ENCODE measurements at places on chromosomes 13 and 19. TPM values are rescaled to one million over a fixed set of nuclear protein-coding genes. Genes with fewer than 3 reads are reported as not detected.
A peak's percentile ranks its signal among the peaks of the same experiment; 100 is the strongest.

GRCh38 chr19:35090506-35091214 lies 25.0 kb upstream of the FXYD3 start:
- H3K36me3 ChIP-seq = no peaks in the 10 kb centered on the region
- peaks cover 5% of the 10 kb centered on the region for H3K27me3 ChIP-seq
- peak; percentile 77 for DNase-seq
- no peaks in the 10 kb centered on the region for H3K4me1 ChIP-seq

DNA sequence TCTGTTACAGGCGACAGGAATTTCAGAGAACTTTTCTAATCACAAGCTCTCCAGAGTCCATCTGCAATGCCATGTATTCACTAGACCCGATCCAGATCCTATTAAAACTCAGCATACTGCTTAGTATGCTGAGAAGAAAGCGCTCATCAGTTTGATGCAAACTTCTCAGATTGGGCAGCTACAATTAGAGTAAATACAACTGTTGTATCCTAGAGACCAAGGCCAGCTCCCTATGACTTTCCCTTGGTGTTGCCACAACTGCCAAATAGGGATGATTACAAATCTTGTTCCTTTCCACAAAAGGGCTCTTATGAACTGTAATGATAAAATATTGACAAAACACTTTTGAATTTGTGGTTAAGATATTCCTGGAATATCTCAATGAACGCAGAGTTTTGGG lies 191.2 kb downstream of the SPRY2 start:
- no peaks in the 10 kb centered on the region for H3K27me3 ChIP-seq
- no peak for DNase-seq
- H3K36me3 ChIP-seq = no peaks in the 10 kb centered on the region
- no peak overlapping the region for H3K27ac ChIP-seq

DNA sequence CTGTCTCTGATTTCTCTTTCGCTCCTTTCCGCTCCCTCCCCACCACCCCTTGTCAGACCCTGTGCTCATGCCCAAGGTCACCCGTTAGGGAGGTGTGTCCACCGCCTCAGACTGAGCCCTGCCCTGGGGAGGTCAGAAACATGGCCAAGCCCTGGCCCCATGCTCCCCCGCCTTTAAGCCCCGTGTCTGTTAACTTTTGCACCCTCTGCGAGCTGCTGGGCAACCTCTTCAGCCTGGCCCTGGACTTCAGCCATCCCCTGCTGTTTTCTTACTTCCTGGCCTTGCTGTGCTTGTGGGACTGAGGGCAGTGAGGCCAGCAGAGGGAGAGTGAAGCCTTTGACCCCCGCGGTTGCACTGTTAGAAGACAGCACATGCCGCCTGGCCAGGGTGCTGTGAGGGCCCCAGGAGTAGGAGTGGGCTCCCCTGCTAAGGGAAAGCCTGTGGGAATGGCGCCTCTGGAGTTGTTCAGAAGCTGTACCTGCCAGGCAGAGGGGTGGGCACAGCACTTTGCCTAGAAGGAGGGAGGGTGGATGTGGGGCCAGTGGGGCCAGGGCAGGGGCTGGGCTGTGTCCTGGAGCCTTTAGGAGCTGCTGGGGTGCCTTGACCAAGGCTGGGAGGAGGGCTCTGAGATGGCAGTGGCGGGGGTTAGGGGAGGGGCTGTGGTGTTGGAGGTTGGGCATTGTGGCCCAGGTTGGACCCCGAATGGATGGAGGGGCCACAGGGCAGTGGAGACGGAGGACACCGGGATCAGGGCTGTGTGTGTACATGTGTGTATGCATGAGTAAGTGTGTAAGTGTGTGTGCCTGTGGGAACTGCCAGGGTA lies 7.9 kb downstream of the UPF1 start:
- peak overlapping the region; percentile 45 for H3K27ac ChIP-seq
- H3K4me3 ChIP-seq = no peak overlapping the region
- H3K27me3 ChIP-seq = no peaks in the 10 kb centered on the region
- peaks cover 61% of the 10 kb centered on the region for H3K4me1 ChIP-seq
- DNase-seq = no peak

- H3K27ac ChIP-seq = no peak overlapping the region
- H3K4me1 ChIP-seq = peaks cover 11% of the 10 kb centered on the region
- peaks cover 6% of the 10 kb centered on the region for H3K36me3 ChIP-seq
- no peak for DNase-seq
- no peak overlapping the region for H3K4me3 ChIP-seq
Measured at GRCh38 chr13:46359714-46360113, 27.3 kb downstream of the RUBCNL start.

COL4A2 gene
- total RNA-seq = not detected

COMP gene
- not detected for total RNA-seq

DNA sequence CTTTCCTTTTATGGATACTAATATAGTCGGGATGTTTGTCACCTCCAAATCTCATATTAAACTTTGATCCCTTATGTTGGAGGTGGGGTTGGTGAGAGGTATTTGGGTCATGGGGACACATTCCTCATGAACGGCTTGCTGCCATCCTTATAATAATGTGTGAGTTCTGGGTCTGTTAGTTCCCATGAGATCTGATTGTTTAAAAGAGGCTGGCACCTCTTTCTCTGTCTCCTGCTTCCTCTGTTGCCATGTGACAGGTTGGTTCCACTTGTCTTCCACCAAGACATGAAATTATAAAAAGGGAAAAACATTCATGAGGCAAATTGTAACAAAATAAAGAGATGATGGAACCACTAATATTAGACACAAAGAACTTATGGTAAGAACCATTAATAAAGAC lies 107.8 kb upstream of the ATXN8OS start:
- no peak overlapping the region for H3K4me3 ChIP-seq
- no peak for DNase-seq
- H3K4me1 ChIP-seq = no peaks in the 10 kb centered on the region
- no peaks in the 10 kb centered on the region for H3K27me3 ChIP-seq
- no peaks in the 10 kb centered on the region for H3K36me3 ChIP-seq

ADGRE3 gene
- not detected for total RNA-seq

DNA sequence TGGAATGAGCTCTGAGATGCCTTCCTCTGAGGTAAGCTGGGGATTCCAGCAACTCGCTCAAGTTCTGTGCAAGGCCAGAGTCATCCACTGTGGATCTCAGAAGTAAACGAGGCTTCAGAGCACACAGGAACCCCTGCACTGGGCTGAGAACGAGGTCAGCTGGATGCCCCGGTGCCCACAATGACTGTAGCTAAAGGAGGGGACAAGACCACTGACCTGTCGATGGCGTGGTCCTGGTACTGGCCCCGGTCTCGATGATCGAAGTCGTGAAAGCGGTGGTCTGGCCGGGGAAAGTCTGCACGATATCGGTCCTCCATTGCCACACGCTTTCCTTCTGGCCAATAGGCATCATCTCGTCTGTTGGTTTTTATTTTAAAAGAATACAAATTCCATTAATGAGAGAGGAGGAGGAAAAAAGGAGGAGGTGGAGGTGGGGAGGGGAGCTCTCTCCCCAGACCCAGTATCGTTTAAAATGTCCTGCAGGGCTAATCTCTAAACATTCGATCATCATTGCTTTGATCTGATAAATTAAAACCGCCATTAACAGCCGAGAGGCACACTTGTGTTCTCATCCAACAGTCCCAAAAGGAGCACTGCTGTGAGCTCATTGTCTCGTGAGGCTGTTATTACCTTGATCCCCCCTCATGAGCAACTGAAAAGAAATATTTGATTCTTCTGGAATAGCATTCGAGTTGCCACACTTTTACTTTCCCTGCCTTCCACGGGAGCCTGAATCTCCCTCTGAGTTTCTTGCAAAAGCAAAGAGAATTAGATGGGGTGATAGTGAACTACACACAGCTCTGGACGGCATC lies 25.0 kb upstream of the TINCR start:
- H3K27me3 ChIP-seq = no peaks in the 10 kb centered on the region
- H3K27ac ChIP-seq = no peak overlapping the region
- no peak for DNase-seq

- DNase-seq = peak; percentile 55
- no peaks in the 10 kb centered on the region for H3K36me3 ChIP-seq
- H3K4me3 ChIP-seq = no peak overlapping the region
- H3K27me3 ChIP-seq = no peaks in the 10 kb centered on the region
- H3K27ac ChIP-seq = no peak overlapping the region
Measured at GRCh38 chr19:13689085-13689484, 75.2 kb upstream of the MRI1 start.

GRCh38 chr13:110965755-110966134 lies 50.9 kb upstream of the ANKRD10 start:
- peak overlapping the region; percentile 86 for H3K27ac ChIP-seq
- H3K4me3 ChIP-seq = no peak overlapping the region
- H3K27me3 ChIP-seq = no peaks in the 10 kb centered on the region
- H3K4me1 ChIP-seq = peaks cover 27% of the 10 kb centered on the region
- peaks cover 45% of the 10 kb centered on the region for H3K36me3 ChIP-seq

DNA sequence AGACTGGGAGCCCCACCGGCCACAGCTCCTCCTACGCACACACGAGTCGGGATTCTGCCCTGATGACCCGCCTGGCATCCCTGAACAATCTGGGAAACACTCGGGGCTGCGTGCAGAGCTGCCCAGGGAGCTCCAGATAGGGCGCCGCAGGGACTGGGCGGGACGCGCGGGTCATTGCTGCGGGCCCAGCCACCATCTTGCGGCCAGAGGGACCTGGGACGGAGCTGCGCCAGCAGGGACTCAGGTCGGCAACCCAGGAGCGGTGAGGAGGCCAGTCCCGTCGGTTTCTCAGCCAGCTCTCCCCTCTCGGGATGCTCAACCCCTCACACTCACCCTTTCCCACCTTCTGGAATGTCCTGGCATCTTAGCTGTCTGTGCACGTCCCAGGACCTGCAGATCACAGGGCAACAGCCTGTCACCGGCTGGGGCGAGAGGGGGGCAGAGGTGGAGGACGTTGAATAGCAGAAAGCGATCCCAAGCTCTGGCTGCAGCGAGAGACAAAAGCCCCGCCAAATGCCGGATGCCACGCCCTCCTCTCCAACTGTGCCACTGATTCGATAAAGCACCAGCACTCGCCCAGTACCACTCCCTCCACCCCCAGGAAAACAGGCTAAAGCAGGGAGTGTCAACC lies 20.4 kb upstream of the ZNF91 start:
- H3K4me1 ChIP-seq = no peaks in the 10 kb centered on the region
- no peak overlapping the region for H3K27ac ChIP-seq
- no peak for DNase-seq
- peak overlapping the region; percentile 48 for H3K4me3 ChIP-seq

GRCh38 chr13:65841156-65841555 lies 1389.0 kb downstream of the PCDH9 start:
- DNase-seq = no peak
- H3K4me1 ChIP-seq = no peaks in the 10 kb centered on the region
- H3K4me3 ChIP-seq = no peak overlapping the region
- no peaks in the 10 kb centered on the region for H3K27me3 ChIP-seq

GRCh38 chr13:102774214-102774568 lies 605 bp upstream of the TEX30 start:
- no peak for DNase-seq
- H3K36me3 ChIP-seq = peaks cover 21% of the 10 kb centered on the region
- no peaks in the 10 kb centered on the region for H3K27me3 ChIP-seq
- H3K4me1 ChIP-seq = peaks cover 49% of the 10 kb centered on the region
- H3K4me3 ChIP-seq = peak overlapping the region; percentile 87

DNA sequence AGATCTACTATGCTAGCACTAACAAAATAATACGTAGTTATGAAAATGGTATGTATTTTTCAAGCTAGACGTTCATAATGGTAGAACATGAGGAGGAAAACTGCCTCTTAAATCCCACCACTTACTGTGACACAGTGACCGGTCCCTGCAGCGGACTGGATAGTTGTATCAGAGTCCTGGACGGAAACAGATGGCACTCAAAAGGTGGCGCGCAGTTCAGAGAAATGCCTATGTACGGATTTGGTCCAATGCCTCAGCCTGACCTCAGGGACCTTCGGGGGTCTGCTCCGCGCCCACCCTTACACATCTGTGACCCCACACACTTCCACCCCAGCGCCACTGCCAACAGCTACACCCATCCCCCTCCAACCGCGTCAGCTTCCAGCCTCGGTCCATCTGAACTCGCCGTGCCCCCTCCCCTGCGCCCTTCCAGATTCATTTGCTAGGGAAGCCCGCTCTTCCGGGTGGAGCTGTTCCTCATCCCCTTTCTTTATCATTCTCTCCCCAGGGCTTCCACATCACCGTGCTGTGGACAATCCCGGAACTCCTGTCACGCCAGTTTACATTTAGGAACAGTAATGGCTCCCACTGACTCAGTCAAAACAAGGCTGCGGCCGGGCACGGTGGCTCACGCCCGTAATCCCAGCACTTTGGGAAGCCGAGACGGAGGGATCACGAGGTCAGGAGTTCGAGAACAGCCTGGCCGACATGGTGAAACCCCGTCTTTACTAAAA lies 792 bp upstream of the LENG8 start:
- peak; percentile 82 for DNase-seq
- peak overlapping the region; percentile 100 for H3K27ac ChIP-seq
- H3K36me3 ChIP-seq = peaks cover 55% of the 10 kb centered on the region
- peaks cover 2% of the 10 kb centered on the region for H3K27me3 ChIP-seq

KISS1R gene
- total RNA-seq = 16.8 TPM

RNF17 gene
- not detected for total RNA-seq

GRCh38 chr13:76973920-76974617 lies 17.8 kb upstream of the CLN5 start:
- no peak for DNase-seq
- H3K36me3 ChIP-seq = no peaks in the 10 kb centered on the region
- H3K27me3 ChIP-seq = peaks cover 51% of the 10 kb centered on the region

- H3K4me1 ChIP-seq = peaks cover 31% of the 10 kb centered on the region
- peaks cover 2% of the 10 kb centered on the region for H3K27me3 ChIP-seq
- peaks cover 6% of the 10 kb centered on the region for H3K36me3 ChIP-seq
Measured at GRCh38 chr13:25762281-25762680, 289.5 kb downstream of the SHISA2 start.

DNA sequence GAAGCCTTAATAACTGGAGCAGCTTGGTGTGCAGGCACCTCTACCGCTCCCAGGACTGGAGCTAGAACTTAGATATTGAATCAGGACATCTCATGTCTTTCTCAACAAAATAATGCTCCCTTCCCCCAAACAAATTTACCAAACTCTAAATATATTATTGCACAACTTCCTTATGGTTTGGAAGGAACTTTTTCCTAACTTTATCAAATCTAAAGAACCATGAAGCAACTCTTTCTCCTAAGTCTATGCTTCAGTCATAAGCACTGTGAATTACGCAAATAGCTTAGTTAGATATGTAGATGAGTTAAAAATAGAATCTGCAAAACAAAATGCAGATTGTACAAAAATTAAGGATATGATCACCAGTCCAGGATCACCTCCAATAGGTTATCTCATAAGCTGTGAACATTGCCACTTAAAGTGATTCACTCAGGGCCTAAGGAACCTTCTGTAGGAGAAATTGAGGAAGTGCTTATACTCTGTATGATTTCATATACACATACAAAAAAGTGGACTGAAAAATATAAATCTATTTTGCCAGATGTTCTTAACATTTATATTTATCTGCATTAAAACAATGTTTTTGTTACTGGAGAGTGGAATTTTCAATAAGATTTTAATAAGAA lies 20.4 kb upstream of the MAB21L1 start:
- H3K27ac ChIP-seq = no peak overlapping the region
- no peak overlapping the region for H3K4me3 ChIP-seq

GRCh38 chr19:45467115-45467455 lies 711 bp upstream of the FOSB start:
- peaks cover 31% of the 10 kb centered on the region for H3K27me3 ChIP-seq
- peak overlapping the region; percentile 86 for H3K4me3 ChIP-seq
- H3K27ac ChIP-seq = peak overlapping the region; percentile 94
- peaks cover 10% of the 10 kb centered on the region for H3K36me3 ChIP-seq

- H3K27ac ChIP-seq = no peak overlapping the region
- no peak overlapping the region for H3K4me3 ChIP-seq
- H3K27me3 ChIP-seq = no peaks in the 10 kb centered on the region
- no peaks in the 10 kb centered on the region for H3K4me1 ChIP-seq
- H3K36me3 ChIP-seq = peaks cover 42% of the 10 kb centered on the region
Measured at GRCh38 chr19:2194513-2195078, 30.9 kb downstream of the DOT1L start.

GRCh38 chr13:42279986-42280385 lies 8.0 kb downstream of the AKAP11 start:
- no peak overlapping the region for H3K4me3 ChIP-seq
- no peaks in the 10 kb centered on the region for H3K27me3 ChIP-seq
- H3K36me3 ChIP-seq = peaks cover 33% of the 10 kb centered on the region
- no peak for DNase-seq
- no peak overlapping the region for H3K27ac ChIP-seq
- peaks cover 36% of the 10 kb centered on the region for H3K4me1 ChIP-seq

CD70 gene
- total RNA-seq = 47.4 TPM
